GM10248 (cell line): ENCODE measurements at places on chromosomes 1 and 21.
A peak's percentile ranks its signal among the peaks of the same experiment; 100 is the strongest.

DNA sequence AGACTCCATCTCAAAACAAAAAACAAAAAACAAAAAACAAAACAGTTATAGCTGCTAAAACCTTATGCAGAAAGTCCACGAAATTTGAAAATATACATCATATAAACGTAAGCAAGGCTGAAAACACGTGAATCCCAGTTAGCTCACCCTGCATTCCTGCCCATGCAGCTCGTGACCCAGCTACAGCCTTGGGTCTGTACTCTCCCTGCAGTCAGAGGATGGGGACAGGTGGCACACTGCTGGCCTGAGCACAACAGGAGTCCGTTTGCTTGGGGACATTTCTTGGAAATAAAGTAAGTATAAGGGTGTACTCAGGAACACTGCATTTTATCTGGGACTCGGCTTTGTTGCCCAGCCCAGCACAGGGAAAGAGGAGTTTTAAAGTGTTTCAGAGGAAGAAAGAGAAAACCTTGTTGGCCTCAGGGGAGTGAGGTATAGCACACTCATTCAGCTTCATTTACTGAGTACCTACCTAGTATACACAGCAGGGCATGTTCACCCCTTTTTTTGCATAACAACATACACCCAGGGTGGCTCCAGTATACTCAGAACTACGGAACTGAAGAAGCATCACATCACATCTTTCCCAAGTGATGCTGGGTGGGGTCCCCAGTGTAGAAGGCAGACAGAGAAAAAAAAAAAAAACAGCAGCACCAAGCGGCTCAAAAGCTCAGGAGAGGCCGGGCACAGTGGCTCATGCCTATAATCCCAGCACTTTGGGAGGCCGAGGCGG lies 44.1 kb downstream of the CAPZB start:
- no peak for DNase-seq

DNA sequence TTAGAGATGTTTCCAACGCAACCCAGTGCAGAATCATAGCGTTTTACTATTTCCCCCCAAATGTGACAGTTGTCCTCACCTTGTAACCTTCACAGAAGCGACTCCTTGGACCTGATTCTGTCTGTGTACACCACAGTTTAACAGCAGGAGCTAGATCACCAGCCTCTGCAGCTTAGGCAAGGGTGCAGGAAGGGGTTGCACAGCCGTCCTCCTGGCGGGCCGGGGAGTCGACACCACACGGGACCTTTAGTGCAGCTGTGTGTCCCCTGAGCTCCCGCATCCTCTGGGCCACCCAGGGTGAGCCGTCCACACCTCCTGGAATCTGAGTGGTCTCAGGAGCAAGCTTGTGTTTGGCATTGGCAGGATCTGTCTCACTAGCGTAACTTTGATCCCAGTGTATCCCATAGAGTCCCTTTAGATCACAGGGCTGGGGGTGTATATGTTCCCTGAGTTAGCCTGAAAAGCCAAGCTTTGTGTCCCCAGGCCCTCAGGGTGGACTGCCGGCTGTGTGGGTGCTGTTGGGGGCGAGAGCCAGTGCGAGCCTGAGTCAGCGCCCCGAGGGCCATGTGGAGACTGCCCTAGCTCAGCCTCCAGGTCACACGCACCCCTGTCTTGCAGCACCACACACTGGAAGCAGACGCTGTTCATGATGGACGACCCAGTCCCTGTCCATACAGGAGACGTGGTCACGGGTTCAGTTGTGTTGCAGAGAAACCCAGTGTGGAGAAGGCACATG lies 27.5 kb downstream of the PRMT2 start:
- no peak for DNase-seq

GRCh38 chr1:55939866-55940265 lies 639.5 kb downstream of the PLPP3 start:
- DNase-seq = no peak

DNA sequence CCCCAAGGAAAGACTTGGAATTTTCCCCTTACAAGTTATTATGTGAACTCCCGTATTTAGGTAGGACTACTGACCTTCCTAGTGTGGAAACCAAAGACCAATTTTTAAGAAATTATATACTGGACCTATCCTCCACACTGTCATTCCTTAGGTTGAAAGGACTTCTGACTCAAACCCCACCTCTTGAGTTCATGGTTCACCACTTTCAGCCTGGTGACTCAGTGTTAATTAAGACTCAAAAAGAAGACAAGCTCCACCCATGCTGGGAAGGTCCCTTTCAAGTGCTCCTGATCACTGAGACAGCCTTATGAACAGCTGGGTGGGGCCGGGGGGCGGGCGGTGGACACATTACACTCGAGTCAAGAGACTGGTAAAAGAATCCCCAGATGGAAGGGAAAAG lies 113.2 kb downstream of the LRRC53 start:
- DNase-seq = peak; percentile 11

DNA sequence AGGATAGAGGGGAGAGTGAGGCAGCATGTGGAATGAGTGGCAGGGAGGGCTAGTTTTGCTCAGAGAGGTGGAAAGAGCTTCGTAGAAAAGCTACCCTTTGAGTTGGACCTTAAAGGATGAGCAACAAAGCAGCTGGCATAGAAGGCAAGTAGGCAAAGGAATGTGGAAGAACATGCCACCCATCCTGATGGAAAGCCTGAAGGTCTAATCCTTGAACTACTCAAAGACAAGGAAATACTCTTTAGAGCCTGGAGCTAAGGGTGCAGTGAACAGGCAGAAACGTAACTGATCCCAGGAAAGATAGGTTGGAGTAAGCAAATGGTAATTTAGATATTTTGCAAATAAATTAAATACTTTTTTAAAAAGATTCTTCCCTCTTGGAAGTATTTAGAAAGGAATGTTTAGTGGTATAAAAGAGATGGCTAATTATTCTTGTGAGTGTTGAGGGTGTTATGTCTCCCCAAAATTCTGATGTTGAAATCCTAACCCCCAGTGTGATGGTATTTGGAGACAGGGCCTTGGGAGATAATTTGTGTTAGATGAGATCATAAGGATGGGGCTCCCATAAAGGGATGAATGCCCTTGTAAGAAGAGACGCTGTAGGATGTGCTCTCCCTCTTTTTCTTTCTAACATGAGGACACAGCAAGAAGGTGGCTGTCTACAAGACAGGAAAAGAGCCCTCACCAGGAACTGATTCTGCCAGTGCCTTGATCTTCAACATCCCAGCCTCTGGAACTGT lies 308.1 kb upstream of the RUNX1 start:
- no peak for DNase-seq

GRCh38 chr1:226649780-226650179 lies 89.3 kb downstream of the ITPKB start:
- DNase-seq = no peak

DNA sequence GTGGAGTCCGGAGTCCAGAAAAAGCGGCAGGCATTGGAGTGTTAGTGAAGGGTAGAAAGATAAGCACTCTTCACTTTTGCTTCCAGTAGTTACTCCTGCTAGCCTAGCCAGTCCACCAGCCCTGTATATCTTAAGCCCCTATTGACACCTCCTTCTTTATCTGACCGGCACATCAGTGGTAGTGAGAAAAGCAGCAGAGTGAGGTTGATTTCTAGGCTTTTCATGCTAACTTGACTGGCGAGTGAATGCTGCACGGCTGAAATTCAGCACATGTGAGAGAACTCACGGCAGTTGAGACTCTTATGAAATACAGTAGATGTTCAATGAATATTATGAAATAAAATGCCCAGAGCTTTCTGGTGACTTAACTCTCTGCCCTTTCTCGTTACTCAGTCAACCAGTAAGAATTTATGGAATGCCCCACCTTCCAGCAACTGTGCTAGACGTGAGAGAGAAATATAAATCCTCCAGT lies 128.2 kb downstream of the CACHD1 start:
- DNase-seq = no peak

DNA sequence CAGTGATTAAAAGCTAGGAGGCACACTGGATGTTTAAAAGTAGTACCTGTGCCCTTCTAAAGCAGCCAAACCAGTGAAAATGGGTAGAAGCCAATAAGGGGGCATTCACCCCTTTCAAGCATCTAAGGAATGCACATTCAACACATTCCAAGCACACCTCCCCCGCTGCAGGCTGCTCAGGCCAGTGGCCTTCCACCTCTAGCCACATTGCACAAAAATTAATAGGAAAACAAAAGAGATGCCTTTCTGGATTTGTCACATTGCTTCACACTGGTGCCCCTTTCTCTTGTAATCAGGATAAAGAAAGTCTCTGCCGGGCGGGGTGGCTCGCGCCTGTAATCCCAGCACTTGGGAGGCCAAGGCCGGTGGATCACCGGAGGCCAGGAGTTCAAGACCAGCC lies 834.0 kb downstream of the USP25 start:
- no peak for DNase-seq

- DNase-seq = no peak
These were observed 2.1 kb downstream of the PTGS2 start for GRCh38 chr1:186678155-186678554.

DNA sequence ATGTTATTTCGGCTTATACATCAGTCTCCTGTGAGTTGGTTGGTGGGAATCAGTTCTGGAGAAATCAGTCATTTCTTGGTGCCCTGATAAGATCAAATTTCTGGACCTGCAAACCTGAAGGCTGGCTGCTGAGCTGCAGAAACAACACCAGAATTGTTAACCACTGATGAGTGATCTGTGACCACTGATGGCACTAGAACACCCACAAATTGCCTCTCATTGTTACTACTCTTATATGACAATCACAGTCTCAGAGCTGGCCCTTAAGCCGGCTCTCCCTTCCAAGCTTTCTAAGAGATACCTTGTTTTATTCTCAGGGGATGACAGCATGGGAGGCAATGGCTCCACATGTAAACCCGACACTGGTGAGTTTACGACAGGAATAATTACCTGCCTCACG lies 1.9 kb downstream of the C1orf162 start:
- no peak for DNase-seq

GRCh38 chr1:234408757-234409156 lies 35.5 kb downstream of the COA6 start:
- DNase-seq = no peak

- no peak for DNase-seq
These were observed 24.1 kb upstream of the ZSWIM5 start for GRCh38 chr1:45230537-45230936.

GRCh38 chr21:14711287-14711686 lies 165.2 kb upstream of the SAMSN1 start:
- no peak for DNase-seq

DNA sequence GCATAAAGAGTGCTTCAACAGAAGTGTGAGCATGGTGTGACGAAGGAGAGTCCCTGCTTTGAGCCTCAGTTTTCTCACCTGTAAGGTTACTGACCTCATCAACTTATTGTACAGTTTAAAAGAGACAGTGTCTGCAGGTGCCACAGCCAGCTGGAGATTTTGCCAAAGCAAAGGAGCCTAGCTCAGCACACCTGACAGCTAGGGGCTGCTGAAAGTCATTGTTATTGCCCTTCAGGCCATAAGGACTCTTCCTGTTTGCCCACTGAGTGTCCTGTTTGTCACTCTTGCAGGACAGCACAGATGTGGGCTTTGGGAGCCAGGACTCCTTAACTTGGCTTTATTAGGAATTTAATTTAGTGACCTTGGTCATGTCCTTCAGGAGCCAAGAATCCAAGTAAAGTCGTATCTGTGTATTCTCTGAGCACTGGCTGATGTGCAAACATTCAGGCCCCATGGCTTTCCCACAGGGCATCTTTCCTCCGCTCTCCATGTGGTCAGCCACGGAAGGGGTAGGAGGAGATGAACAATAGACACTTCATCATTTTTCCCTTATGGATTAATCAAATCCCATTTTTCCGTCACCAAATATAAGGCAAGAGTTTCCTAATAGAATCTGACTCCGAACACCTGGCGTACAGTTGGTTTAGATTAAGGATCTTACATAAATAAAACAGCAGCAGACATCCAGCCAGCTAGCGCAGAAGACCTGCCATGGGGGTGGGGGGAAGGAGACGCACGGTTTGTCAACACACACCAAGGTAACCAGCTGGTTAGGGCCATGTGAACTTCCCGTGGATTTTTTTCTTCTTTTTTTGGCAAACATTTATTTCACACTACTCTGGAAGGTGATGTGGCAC lies 43.1 kb upstream of the KANK4 start:
- DNase-seq = no peak

DNA sequence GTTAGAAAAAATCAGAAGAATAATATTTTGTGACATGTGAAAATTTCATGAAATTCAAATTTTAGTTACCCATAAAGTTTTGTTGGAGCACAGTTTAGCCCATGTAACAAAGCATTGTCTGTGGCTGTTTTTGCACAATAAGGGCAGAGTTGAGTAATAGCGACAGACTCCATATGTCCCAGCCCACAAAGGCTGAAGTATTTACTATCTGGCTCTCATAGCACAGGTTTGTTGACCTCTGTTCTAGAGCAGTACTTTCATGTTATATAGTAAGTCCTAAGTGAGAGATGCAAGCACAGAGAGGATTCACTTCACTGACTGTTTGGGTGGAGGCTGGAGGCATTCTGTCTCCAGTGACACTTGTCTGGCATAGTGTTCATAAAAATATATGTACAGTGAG lies 6.8 kb downstream of the LAMC1 start:
- DNase-seq = no peak

GRCh38 chr21:33677450-33677849 lies 35.1 kb downstream of the ITSN1 start:
- DNase-seq = no peak

DNA sequence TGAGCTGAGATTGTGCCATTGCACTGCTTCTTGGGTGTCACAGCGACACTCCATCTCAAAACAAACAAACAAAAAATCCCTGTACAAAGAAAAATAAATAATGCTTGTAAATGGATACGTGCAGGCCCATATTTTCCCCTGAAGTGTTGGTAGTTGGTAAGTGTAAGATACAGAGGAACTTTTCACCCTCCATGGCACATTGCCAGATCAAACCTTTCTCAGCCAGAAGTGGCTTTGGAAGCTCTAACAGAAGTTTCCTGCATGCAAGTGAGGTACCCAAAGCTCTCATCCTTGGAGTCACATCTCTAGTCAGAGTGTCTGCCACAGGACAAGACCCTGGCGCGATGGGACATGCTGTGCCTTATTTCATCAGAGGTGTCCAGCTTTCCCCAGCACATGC lies 7.3 kb downstream of the NDUFV3 start:
- no peak for DNase-seq

- no peak for DNase-seq
These were observed 131.3 kb downstream of the TOMM20 start for GRCh38 chr1:234997201-234997895.
